CD8-positive, alpha-beta T cell (primary cell): ENCODE measurements at places on chromosomes 16 and 17. TPM values are rescaled to one million over a fixed set of nuclear protein-coding genes. Genes with fewer than 3 reads are reported as not detected.
A peak's percentile ranks its signal among the peaks of the same experiment; 100 is the strongest.

GRCh38 chr17:65925606-65926307 is 266.2 kb downstream of the CEP112 start:
- DNase-seq = no peak

GRCh38 chr16:49592546-49593423 is 219.2 kb downstream of the C16orf78 start:
- DNase-seq = peak; percentile 14

DNA sequence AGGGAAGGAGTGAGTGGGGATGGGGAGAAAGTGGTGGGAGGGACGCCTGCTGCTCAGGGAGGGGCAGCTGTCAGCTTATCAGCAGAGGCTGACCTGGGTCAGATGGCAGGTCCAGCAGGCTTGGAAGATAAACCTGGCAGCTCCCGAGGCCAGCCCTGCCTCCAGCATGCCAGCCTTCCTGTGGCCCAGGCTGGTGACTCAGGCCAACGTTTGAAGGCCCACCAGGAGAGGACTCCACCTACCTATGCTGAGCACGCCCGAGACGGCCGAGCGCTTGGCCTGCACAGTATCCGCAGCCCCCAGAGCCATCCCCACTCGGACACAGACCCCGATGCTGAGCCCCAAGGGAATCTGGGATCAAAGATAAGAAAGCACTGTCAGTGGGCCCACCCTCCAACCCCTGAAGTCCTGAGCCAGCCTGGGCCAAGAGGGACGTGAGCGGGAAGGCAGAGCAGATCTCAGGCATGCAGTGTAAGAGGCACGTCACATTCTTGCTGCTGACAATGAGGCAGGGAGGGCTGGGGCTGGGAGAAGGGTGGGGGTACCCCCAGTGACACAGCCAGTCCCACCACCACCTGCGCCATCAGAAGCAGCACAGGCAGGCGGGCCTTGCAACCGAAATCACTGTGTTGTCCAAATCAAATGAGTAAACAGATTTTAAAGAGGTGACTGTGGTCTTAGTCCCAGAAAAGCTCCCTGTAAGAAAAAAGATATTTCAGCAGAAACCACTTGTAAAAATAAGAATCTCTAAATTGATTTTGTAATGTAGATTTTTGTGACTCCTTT is 12.4 kb downstream of the SLC47A2 start:
- no peak for DNase-seq

Gene MT3
- 1.00 TPM for total RNA-seq

DNA sequence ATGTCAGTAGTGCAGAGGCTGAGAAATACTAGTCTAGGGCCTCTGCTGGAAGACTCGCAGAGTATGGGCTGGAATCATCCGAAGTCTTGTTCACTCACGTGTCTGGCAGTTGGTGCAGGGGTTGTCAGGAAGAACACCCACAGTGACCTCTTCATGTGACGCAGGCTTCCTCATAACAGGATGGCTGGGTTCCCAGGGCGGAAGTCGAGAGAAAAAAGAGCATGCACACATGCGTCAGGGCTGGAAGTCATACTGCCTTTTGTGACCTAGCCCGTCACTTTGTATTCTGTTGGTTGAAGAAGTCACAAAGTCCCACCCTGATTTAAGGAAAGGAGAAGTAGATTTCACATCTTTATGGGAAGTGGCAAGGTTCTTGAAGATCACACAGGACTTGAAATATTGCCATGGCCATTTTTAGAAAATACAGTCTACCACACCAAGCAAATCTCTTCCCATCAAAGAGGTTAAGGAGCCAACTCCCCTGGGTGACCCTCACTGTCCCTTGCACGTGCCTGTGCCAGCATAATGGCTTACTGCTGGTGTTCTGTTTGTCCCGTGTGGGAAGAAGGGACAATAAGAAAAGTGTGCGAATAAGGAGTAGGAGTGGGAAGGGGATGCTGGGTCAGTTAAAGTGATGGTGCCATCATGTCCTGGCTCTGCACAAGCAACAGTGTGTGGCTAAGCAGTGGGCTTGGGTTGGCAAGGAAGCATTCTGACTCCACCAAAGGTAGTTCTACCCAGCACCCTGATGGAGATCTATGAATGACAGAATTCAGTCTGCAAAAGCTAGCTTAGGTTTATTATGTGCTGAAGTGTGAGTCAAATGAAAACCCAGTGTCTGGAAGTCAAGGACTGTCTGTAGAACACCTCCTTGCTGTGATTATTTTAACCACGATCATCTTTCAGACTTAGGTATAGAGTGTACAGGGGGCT is 28.1 kb downstream of the HEATR3 start:
- DNase-seq = peak; percentile 7

Gene DRC7
- not detected for total RNA-seq
